ENCODE measurements at places on chromosomes 2 and 18.

GRCh38 chr2:229269941-229270340 is 1.1 kb downstream of the PID1 start:
- no peak for DNase-seq

GRCh38 chr2:164642268-164642667 is 21.0 kb upstream of the GRB14 start:
- no peak for DNase-seq

- DNase-seq = no peak
Observed at GRCh38 chr2:228224410-228224809, 42.9 kb upstream of the SPHKAP start.

- no peak for DNase-seq
Observed at GRCh38 chr2:239460780-239461179, 60.0 kb upstream of the HDAC4 start.

- no peak for DNase-seq
Observed at GRCh38 chr18:25604894-25605597, 253.1 kb upstream of the ZNF521 start.

GRCh38 chr18:31506024-31506742 is 8.2 kb downstream of the DSG2 start:
- DNase-seq = no peak

DNA sequence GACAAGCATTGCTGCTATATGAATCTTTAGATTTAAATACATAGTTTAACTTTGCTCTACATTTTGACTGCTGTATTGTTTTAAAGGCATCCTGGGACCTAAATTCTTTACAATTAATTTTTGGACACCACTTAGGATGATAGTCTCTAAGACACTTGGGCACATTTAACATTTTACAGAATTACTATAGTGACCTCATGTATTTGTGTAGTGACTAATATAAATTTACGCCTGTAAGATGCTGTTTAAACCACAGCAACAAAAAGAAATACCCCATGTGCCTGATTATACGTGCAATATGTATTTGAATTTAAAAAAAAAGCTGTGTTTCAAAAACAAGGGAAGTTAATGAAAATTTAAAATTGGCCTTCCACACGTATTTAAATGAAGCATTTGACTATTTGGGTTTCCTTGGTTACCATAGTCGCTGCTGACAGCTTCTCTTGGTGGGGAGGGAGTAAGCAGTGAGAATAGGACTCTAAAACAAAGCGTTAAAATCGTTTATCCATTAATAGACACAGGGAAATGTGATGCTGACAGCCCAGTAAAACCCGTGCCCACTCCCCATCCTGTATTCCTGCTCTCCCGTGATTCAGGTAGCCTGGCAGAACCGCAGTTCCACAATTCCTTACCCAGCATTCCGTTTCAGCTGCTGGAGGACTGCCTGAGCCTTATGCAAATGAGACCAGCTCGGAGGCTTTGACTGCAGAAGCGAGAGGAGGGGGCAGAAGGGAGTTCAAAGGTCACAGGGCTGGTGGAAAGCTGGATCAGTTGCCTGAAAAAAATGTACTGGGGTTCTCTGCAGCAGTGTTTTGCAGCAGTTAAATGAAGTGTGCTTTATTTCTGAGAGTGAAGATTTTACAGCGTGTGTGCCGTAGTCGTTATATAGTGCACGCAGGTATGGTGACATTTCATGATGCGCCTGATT is 104.3 kb downstream of the CSRNP3 start:
- peak; percentile 8 for DNase-seq

- DNase-seq = no peak
Observed at GRCh38 chr2:65045651-65046050, 10.6 kb upstream of the CEP68 start.

GRCh38 chr2:158100411-158100810 is 1.3 kb upstream of the UPP2 start:
- no peak for DNase-seq

- no peak for DNase-seq
Observed at GRCh38 chr2:240165661-240166060, 25.2 kb upstream of the OTOS start.

- no peak for DNase-seq
Observed at GRCh38 chr2:152167065-152167464, 8.5 kb downstream of the STAM2 start.

DNA sequence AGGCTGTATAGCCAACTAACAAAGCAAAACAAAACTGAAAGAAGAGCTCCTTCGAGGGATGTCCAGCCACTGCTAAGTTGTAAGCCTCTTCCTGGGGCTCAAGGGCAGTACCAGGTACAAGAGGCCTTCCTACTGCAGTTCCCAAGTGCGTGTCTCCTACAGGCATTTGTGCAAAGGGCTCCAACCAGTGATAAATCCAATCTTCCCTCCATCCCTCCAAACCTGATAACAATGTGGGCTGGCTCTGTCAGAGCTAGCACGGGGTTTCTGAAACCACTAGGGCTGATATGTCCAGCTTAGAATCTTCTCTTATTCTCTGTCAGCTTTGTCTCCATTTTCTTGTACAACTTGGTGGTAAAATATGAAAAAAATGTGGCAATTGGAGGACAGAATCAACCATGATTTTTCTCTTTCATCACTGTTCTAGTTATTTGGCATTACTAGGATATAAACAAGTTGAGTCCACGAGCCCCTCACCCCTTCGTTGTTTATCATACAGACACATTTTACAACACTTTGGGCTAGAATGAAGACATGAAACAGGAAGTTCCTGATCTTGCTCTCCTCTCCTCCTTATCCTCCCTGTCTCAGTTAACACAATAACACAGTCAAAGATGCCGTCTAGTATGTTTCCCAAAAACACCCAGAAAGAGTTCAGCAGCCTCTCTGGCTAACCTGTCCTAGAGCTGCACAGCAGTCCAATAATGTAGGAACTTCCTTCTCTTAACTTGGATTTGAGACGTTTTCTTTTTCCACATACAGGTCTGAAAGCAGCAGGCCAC is 35.4 kb upstream of the WIPF1 start:
- peak; percentile 41 for DNase-seq

- DNase-seq = no peak
Observed at GRCh38 chr18:34909637-34910364, 131.4 kb upstream of the MAPRE2 start.

- DNase-seq = no peak
Observed at GRCh38 chr2:222756951-222757650, 85.6 kb downstream of the MOGAT1 start.

GRCh38 chr2:30439296-30439695 is 7.8 kb upstream of the LCLAT1 start:
- DNase-seq = no peak
